ENCODE measurements at places on chromosomes 2 and 18.

DNA sequence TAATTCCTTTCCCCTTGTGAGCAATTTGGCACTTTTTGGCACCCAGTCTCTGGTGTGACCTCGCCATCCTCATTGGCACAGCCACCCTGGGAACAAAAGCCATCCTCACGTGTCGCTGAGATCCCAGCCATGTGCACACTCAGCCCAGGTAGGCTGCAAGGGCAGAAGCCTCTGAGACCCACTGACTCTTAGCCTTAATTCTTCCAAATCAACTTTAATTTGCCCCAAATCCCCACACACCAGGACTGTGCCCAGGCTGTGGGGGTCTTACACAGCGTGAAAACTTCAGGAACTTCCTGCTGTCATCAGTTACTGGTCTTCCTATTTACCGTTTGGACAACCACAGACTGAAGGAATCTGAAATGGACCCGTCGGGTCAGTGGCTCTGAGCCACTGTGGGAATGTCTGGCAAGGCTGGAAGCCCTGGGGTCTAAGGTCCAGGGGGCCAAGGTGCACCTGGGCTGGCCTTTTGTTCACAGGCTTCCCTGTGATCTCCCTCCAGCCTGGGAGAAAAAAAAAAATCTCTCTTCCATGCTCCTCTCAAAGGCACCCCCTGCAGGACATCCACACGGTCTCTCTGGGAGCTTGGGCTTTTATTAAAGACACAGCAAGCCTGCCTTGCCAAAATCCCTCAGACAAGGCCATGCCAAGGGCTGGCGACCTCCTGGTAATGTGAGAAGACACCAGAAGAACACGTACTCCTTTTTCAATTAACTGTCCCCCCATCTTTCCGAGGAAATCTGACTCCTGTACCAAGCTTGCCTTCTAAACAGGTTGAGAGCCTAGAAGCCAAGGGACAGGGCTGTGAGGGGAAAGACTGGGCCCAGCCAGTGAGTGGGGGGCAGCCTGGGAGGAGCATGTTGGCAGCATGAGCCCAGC, 42.1 kb upstream of the LAPTM4A start:
- peak; percentile 72 for DNase-seq

- DNase-seq = peak; percentile 38
Measured at GRCh38 chr2:113084249-113085000, 16.7 kb downstream of the IL1F10 start.

- no peak for DNase-seq
Measured at GRCh38 chr2:235005023-235005422, 53.2 kb downstream of the SH3BP4 start.

GRCh38 chr2:191625016-191625415, 52.9 kb upstream of the NABP1 start:
- DNase-seq = no peak

Measured in NCI-H1694 (cell line).